ENCODE measurements at places on chromosomes 2 and 18.
A peak's percentile ranks its signal among the peaks of the same experiment; 100 is the strongest.

- DNase-seq: no peak
Measured at GRCh38 chr2:61492476-61492875, 21.6 kb upstream of the USP34 start.

- DNase-seq: no peak
Measured at GRCh38 chr18:24432618-24433017, 6.1 kb downstream of the IMPACT start.

DNA sequence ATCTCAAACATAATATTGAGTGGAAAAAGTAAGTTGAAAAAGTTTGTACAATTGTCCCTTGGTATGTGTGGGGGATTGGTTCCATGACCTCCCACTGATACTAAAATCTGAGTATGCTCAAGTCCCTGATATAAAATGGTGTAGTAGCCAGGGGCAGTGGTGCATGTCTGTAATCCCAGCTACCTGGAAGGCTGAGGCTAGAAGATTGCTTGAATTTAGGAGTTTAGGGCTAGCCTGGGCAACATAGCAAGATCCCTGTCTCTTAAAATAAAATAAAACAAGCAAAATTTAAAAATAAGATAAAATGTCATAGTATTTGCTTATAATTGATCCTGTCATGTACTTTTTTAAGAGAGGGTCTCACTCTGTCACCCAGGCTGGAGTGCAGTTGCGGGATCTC, 122.0 kb downstream of the PTRHD1 start:
- DNase-seq: no peak

DNA sequence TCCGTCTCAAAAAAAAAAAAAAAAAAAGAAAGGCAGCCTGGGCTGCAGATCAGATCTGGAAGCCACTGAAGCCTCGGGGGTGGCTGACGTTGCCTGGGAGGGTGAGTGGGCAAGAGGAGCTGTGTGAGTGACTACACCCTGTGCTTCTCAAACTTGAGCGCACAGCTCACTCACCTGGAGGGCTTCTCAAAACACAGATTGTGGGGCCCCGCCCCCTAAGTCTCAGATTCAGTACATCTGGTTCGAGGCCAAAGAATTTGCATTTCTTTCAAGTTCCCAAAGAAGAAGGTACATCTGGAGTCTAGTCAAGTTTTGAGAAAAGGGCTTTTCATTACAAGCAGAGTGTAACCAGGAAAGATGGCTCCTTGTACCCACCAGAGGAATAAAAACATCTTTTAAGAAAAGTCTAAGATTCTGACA, 97.7 kb upstream of the CAB39 start:
- DNase-seq: no peak

DNA sequence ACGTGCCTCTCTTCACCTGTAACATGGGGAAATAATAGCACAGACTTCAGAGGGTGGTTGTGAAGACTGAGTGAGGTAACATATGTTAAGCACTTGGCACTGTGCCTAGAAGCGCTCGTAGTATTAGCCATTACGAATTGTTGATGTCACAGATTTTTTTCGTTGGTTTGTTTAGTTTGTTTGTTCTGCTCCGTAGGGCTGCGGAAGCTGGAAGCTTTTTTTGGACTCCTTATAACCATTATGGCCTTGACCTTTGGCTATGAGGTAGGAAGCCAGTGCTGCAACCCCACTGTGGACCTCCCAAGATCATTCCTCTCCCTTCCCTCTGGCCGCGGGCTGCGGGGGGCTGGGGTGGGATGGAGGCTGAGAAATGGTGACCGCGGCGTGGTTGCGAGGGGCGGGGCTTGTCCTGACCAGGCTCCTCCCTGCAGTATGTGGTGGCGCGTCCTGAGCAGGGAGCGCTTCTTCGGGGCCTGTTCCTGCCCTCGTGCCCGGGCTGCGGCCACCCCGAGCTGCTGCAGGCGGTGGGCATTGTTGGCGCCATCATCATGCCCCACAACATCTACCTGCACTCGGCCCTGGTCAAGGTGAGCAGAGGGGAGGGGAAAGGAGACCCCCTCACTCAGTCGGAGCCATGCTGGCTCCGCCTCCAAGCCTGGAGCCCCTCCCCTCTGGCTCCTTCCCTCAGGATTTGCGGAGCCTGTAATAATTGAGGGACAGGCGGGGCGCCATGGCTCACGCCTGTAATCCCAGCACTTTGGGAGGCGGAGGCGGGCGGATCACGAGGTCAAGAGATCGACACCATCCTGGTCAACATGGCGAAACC, 5.5 kb downstream of the SLC11A1 start:
- DNase-seq: peak; percentile 40

GRCh38 chr2:146837857-146838256, 1007.0 kb upstream of the ACVR2A start:
- peak; percentile 77 for DNase-seq

- DNase-seq: no peak
Measured at GRCh38 chr2:125405816-125406215, 1250.1 kb upstream of the GYPC start.

- DNase-seq: no peak
Measured at GRCh38 chr18:51137026-51137729, 60.3 kb downstream of the MEX3C start.

GRCh38 chr2:46297546-46298271, 502 bp downstream of the EPAS1 start:
- no peak for DNase-seq

GRCh38 chr2:62498739-62499138, 7.3 kb downstream of the TMEM17 start:
- DNase-seq: no peak

GRCh38 chr18:3184275-3184963, 35.3 kb downstream of the MYOM1 start:
- DNase-seq: no peak

DNA sequence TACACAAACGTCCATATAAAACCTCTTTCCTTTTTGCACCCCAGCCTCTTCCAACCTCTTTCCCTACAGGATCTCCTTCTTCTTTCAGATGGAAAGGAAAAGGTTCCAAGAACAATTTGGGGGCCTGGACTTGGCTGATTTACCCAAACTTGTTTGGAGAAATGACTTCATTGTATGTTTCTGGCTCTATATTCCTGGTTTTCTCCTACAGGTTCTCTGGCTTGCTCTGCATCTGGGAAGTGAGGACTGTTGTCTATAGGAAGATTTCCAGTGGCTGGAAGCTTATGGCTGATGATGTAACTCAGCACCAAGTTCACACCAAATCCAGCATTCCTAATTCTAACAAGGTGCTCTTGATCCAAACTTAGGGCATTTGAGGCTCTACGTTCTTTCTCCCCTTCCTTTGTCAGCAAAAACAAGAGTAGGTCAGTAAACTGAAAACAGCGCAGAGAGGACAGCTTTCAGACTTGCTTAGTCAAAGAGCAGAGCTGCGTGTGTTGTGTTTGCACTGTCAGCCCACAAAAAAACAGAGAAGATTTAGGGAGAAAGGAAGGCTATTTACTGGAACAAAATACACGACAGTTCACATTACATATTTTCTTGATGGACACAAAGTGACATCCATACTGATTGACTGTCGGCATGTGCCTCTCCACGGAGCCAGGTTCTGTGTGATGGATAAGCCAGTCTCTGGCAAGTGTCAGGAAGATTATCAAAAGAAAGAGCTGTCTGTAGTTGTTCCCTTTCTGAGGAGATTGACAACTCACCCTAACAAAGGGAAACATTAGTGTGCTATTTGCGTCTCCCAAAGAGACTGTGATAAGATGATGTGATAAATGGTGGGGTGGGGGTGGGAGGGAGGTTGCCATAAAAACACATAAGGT, 39.7 kb downstream of the CDCA7 start:
- DNase-seq: no peak

GRCh38 chr2:15241201-15241600, 319.9 kb downstream of the NBAS start:
- no peak for DNase-seq

- DNase-seq: no peak
Measured at GRCh38 chr2:55111230-55111569, 60.9 kb upstream of the RTN4 start.

DNA sequence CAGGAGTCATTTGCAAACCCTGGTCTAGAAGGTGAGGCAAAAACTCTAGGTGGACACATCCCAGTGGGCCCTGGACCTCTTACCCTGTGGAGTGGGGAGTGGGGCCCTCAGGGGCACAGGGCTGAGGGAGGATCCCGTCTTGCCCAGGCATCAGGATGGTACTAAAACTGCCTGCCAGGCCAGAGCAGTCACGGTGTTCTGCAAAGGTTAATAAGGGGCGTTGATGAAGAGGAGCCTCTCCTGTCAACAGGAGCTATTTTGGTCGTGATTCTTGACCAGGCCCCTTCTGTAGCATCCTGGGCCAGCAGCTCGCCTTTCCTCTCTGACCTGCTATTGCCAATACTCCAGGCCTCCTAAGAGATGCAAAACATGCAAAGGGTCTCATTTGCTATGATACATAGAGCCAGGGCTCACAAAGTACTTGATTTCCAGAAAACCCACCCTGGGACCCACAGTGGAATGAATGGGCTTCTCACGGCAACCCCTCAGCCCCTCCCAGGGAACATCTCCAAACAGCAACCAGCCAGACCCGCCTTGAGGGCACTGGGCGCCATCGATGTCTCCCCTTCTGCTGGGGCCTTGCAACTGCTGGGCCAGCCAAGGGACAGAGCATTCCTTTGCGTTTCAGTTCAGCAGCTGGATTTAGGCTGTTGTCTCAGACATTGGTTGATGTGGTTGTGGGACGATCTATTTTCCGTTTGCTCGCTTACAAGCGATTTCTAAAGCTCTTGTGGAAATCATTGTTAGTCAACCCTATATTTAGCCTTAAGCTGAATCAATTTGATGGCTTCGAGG, 111.1 kb downstream of the PDCL3 start:
- DNase-seq: no peak

DNA sequence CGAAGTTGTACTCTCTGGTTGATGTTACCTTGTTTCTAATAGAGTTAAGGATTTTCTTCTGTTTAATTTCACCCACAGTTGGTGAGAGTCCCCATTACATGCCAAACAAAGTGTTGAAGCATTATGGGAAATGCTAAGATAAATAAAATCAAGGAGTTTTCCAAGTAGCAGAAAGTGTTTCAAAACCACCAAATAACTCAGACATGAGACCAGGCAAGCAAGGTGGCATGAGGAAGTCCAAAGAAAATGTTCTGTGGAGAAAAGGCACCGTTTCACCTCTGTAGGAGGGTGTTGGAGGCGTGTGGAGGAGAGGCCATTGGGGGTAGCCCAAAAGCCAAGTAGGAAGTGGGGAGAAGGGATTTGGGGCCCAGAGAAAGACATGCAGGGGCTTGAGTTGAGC, 8.7 kb downstream of the CFAP221 start:
- DNase-seq: no peak

DNA sequence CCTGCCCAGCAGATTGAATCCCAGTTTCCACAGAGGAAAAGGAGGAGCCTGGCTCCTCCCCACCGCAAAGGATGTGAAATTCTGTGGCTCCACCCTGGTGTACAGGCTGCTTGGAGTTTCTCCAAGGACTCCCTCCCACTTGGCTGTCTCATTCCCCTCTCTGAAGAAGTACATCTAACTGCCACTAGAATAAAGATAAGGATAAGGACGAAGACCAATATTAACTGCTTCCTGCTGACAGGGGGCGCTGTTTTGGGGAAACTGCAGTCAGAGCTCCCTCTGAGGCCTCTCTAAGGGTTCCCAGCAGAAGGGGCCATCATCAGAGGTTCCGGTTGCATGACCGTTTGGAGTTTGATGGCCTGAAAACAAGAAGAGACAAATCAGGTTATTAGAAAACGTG, 790.9 kb downstream of the CPS1 start:
- no peak for DNase-seq

GRCh38 chr2:179646173-179646769, 215.1 kb downstream of the ZNF385B start:
- DNase-seq: no peak

GRCh38 chr2:208579678-208580077, 173.1 kb downstream of the PTH2R start:
- peak; percentile 77 for DNase-seq

GRCh38 chr2:123791684-123792083, 233.4 kb upstream of the CNTNAP5 start:
- no peak for DNase-seq

- no peak for DNase-seq
Measured at GRCh38 chr2:7417845-7418742, 500.9 kb downstream of the RNF144A start.

DNA sequence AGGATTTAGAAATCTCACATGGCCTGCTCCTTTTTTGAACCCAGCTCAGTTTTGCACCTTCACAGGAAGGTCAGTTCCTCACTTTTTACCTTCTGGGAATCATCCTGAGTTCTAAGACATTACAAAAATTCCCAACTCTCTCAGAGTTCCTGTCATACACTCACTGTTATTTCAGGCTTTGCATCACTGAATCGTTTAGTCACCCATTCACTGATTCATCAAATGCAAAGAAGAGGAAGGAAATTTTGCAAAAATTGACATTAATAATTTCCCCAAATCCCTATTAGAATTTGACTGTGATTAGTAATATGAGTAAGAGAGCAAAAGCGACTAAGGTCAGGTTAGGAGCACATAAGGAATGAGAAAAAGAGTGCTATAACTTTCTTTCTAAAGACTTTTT, 197.5 kb downstream of the PDE1A start:
- no peak for DNase-seq

DNA sequence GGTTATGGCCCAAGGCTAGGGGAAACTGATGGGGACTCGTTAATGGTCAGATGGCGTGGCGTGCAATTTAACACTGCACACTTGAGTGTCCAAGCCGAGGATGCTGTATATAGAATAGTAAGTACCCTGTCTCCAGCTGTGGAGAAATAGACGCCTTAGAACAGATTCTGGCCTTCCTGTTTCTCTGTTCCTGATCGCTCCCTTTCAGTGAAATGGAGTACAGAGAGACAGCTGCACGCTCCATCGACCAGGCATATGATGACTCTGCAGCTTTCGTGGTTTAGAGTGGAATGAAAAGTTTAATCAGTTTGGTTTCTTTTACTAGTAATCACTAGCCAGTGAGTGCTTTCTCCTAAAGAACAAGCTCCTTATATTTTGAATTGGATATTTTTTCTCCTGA, 213.4 kb downstream of the NEDD4L start:
- no peak for DNase-seq

GRCh38 chr2:158025255-158025996, 76.2 kb upstream of the UPP2 start:
- no peak for DNase-seq

- DNase-seq: no peak
Measured at GRCh38 chr2:28615706-28616105, 119.8 kb downstream of the PLB1 start.

GRCh38 chr18:35526495-35527059, 28.8 kb upstream of the INO80C start:
- peak; percentile 19 for DNase-seq

GRCh38 chr2:217033186-217033585, 173.3 kb upstream of the TNP1 start:
- no peak for DNase-seq

DNA sequence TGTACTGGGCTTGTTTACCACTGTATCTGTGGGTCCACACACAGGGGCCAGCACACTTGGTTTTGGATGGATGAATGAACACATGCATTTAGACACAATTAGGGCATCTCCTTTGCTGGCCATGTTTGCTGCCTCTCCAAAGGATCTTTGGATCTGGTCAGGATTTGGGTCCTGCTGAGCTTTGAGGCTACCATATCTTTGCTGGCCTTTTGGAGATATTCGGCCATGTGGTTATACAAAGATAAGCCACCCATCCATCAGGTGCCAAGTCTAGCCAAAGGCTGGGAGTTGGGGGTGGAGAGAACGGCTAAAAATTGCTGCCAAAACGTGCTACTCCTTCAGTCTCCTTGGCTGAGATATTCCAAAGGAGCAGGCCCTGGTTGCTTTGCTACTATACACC, 18.2 kb upstream of the FZD7 start:
- no peak for DNase-seq

- DNase-seq: no peak
Measured at GRCh38 chr2:50207881-50208280, 824.1 kb downstream of the NRXN1 start.

GRCh38 chr2:197914778-197915177, 110.4 kb downstream of the PLCL1 start:
- no peak for DNase-seq

- no peak for DNase-seq
Measured at GRCh38 chr2:44267796-44268648, 7.3 kb upstream of the SLC3A1 start.

Data from NCI-H1092 treated with DMSO at 0.1 percent for 48 hours (cell line).